ENCODE measurements at places on chromosomes 3 and 15.

DNA sequence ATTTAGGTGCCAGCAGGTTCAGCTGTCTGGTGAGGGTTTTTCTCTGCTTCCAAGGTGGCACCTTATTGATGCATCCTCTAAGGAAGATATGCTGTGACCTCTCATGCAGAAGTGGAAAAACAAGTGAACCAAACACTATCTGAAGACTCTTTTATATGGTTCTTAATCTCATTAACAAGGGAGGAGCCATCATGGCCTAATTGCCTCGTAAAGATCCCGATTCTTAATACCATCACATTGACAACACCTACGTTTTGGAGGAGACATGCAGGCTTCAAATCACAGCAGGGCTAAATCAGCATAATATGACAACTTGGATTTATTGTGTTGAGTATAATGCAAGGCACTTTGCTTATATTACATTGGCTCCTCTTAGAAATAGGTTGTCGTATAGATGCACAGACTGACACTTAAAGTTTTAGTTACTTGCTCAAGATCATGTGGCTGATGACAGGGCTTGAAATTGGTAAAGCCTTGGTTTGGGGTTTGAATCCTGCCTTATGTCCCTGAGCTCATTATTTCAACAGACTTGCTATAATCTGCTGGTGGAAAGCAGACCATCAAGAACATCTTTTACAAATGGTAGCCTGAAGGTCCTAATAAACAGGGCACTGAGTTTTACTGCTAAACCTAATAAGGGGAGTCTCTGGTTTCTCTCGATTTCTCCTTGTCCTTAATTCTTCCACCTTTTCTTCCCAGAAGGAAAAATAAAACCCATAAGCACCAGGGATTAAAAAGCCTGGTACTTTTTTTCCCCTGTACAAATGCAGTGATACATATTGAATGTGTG lies 88.2 kb downstream of the PTPRG start:
- no peak for DNase-seq

DNA sequence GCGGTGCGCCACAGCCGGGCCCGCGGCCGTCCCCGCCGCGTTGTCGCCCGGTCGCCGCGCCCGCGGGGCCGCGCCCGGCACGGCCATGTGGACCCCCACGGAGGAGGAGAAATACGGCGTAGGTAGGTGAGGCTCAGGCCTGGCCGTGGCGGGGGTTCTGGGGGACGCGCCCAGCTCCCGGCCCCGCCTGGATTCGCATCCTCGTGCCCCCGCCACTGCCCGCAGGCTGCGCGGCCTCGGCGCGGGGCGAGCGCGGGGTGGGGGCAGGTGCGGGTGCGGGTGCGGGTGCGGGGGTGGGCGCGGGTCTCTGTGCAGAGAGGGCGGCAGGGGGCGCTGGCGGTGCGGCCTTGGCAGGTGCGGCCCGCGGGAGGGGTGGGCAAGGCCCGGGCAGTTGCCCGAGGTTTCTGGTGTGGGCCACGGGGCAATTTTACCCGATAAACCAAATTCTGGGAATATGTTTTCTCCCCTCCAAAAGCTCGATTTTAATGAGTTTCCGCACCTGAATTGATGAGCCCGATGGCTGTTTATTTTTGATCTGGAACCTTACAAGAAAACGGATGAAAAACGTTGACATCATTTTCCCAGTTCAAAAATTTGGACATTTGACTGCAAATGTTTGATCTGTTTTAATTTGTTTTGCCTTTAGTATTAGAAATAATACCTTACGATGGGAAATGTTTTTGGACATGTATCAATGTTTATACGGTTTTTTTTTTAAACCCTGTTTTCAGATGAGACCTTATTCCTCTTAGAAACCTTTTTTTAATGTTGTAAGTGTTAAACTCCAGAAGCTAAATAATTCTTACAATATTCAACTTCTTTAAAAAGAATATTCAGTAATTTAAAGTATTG lies 678 bp downstream of the DOCK3 start:
- DNase-seq, result no peak

DNA sequence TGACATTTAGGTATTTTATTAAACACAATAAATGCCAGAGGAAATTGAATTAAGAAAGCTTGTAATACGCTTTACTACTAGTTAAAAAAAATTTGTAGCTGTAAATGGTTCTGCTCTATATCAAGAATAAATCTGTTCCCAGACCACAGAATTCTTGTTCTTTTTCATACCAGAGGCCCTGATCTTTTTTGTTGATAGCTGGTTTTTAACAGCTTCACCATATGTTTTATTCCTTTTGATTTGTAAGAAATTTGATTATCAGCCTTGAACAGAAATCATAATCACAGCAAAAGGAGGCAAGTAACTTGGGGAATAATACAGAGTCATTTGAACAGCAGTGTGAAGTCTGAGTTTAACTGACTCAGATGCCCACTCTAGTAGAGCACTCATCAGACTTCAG lies 202.7 kb downstream of the CNTN4 start:
- DNase-seq, result no peak

DNA sequence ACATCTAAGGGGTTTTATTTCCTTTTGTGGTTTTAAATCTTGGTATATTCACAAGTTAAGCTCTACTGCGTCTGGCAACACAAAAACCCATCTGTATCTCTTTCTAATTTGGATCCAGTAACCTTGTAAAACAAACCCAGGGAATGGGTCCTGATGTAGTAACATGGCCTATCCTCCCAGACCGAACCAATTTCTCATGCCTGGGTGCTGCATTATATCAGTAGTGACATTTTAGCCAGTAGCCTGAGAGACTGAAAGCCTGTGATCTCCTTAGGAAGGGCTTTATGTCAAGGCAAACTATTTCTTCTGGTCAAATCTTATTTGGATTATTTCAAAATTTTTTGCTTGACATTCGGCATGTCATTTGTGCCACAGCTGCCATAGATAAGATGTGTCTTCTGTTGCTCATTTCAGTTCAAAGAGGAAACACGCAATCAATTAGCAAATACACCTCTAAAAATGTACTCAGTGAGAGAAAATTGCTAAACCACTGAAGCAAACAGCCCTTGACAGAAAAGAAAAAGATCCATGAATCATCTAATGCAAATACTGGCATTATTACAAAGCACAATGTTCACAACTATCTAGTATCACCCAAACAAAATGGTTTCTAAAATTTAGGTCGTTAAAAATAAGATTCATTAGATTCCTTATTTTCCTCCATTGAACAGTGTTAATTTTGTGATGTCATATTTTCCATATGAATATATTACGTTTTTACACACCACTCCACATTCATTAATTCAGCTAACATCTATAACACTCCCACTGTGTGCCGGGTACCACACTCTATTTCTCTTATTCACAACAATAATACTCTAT lies 4.0 kb downstream of the NPTN start:
- DNase-seq, result no peak

GRCh38 chr15:31302029-31302657 lies 24.5 kb upstream of the KLF13 start:
- no peak for DNase-seq

GRCh38 chr3:21505711-21506460 lies 245.1 kb downstream of the ZNF385D start:
- peak; percentile 1 for DNase-seq

DNA sequence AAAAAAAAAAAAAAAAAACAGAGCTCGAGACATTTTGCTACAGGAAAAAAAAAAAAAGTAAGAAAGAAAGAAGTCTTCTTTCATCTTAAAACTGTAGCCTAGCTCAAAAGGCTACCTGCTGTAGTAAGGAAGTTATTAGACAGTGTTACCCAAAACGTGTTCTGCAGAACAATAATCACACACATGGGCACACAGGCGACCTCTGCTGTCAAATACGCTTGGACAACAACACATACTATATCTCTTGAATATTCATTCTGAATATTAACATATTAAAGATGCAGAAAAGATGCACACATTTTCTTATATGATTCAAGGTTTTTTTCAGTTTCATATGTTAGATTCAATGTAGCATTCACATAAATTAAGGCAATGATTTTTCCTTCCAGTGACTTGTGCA lies 215.8 kb downstream of the ROBO1 start:
- DNase-seq, result no peak

- no peak for DNase-seq
Observed at GRCh38 chr15:35320158-35320780, 225.7 kb downstream of the DPH6 start.

DNA sequence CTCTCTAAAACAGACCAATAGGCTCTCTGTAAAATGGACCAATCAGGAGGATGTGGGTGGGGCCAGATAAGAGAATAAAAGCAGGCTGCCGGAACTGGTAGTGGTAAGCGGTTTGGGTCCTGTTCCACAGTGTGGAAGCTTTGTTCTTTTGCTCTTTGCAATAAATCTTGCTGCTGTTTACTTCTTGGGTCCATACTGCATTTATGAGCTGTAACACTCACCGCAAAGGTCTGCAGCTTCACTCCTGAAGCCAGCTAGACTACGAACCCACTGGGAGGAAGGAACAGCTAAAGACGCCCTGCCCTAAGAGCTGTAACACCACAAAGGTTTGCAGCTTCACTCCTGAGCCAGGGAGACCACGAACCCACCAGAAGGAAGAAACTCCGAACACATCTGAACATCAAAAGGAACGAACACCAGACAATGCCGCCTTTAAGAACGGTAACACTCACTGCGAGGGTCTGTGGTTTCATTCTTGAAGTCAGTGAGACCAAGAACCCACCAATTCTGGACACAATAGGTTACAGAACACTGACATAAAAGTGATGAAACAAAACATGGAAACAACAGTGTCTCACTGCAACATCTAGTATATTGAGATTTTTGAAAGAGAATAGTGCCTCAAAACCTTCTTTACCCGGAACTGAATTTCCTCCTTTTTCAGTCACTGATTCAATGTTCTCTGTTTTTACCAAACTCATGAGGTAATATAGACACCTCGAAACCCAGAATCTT lies 28.8 kb upstream of the PLSCR2 start:
- no peak for DNase-seq

DNA sequence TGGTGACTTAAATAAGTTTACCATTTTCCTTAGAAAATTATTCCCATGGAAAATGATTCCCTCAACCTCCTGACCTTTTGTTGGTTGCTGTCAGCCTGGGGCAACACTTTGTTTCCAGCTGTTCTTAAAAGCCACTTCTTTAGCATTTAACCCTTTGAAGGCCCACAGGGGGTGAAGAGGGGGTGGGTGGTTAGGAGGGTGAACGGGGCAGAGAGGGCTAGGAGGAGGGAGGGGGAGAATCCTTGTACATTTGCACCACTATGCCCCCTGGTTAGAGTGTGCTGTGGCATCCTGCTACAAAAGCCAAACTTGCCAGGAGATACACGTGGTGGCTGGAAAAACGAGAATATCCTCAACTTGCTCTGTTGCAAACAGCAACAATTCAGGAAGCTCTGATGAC lies 273.2 kb upstream of the RGMA start:
- DNase-seq, result no peak

DNA sequence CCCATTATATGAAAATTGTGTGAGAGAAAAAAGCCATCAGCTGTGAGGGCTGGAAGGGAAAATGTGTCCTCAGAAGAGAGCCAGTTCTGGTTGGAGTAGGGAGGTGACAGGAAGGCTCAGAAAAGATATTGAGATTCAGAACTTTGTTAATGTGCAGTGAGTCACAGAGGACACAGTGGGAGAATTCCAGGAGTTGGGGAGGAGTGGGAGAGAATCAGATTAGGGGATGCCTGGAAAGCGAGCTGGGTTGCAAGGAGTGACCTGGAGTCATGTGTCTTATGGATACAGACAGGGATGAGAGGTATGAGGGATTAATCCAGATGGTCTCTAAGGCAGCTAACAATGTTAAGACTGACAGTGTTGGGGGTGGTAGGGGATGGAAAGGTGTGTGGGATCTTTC lies 67.5 kb downstream of the CHST2 start:
- no peak for DNase-seq

- DNase-seq, result peak; percentile 53
Observed at GRCh38 chr15:57445872-57446271, 69.6 kb downstream of the CGNL1 start.

GRCh38 chr3:162517110-162517509 lies 1020.5 kb downstream of the OTOL1 start:
- DNase-seq, result peak; percentile 3

DNA sequence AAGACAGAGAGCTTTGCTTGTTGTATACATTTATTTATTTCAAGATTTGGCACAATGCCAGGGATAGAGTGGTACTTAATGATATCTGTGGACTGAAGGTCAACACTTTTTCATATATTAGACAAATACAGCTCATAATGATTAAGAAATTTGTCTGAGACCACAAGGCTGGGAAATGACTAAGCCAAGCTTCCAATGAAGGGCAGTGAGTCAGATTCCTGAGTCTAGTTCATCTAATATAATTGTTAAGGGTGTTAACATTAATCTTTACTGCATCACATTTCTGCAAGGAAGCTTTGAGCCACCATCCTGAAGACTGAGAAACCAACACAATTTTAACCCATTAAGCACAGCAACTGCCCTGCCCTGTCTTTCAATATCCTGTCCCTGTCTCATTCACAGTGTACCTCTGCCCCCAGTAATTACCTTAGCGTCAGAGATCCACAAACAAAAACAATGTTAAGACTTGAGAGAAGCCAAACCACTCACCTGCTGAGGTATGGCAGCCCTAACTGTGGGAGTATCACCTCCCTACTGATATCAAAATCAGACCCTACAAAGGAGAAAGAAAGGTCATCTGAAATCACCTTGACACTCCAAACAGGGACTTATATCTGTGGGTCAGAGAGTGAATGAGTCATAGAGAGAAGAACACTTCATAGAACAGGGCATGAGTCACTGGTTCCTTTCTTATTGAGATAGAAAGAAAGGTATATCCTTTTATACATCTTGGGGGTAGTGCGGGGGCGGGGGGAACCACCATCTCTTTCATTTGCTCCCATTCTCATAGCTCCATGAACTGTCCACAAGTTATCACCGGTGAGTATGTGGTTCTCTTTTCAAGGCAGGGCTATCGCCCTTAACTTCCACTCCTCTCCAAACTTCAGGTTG lies 74.7 kb downstream of the MAGI1 start:
- DNase-seq, result peak; percentile 93

DNA sequence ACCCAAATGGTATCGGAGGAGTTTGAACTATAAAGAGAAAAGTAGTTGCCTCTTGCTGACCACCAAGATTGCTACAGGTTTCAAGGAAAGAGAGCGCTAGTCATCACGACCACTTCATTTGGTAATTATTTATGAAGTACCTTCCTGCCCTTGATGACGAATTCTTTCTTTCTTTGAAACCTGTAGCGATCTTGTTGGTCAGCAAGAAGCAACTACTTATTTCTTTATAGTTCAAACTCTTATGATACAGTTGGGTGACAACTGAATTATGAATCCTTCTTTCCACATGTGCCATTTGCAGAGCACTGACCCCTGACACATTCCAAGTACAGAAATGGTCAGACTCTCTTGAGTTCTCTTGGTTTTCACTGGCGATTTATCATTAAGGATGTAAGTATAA lies 46.8 kb downstream of the THRB start:
- DNase-seq, result no peak

- DNase-seq, result no peak
Observed at GRCh38 chr3:108067768-108068167, 23.1 kb downstream of the CD47 start.

- peak; percentile 65 for DNase-seq
Observed at GRCh38 chr3:104279617-104280016, 1087.1 kb upstream of the ALCAM start.
